ENCODE measurements at places on chromosomes 1 and 21.

- DNase-seq, result no peak
Observed at GRCh38 chr1:76503100-76503499, 364.2 kb upstream of the ST6GALNAC5 start.

GRCh38 chr21:44748621-44749020 is 37.2 kb upstream of the TSPEAR start:
- no peak for DNase-seq

DNA sequence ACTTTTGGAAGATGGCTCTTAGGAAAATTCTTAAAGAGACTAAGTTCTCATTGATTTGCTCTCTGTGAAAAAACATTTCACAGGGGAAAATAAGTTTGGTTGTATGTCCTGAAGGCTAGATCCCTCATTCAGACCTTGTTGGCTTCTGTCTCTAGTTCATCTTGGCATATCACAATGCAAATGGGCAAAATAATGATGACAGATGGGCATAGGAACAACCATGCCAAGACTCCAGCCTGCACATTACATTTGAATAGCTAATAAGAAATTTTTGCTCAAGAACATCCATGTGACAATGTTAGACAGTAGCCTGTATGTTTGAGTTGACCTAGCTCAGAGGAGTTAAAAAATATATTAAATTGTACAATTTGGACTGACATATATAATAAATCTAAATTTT is 292.9 kb downstream of the PLA2G4A start:
- DNase-seq, result no peak

DNA sequence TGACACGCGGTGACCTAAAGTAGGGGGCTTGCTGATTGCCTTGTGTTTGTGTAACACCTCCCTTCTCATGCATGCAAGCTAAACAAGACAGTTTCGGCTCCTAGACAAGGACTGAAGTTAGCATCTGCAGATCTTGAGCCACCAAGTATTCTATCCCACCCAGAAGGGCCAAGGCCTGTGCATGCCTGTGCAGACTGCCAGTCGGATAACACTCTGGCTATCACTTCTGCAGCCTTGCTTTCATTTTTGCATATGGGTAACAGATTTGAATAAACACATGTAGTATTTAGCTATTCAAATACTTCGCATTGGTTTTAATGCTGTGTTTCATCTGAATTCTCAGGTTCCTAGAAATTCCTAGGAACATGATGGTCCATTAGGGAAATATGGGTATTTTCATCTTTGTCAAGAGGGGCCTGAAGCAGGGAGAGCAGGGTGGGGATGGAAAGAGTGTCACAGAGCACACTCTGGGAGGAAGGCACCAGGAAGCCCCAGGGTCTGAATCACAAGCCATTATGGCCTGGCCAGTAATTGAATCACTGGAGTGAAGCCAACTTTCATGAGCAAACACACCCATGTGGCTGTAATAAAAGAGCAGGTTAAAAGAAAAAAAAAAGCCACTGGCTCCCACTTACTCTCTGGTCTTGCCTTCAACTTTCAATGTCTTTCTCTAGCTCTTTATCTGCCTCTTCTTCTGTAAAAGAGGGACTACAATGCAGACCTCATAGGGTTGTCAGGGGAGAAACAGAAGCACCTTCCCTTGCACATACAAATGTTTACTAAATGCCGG is 28.3 kb downstream of the GADD45A start:
- DNase-seq, result no peak

GRCh38 chr1:223264983-223265908 is 98.7 kb downstream of the SUSD4 start:
- no peak for DNase-seq

DNA sequence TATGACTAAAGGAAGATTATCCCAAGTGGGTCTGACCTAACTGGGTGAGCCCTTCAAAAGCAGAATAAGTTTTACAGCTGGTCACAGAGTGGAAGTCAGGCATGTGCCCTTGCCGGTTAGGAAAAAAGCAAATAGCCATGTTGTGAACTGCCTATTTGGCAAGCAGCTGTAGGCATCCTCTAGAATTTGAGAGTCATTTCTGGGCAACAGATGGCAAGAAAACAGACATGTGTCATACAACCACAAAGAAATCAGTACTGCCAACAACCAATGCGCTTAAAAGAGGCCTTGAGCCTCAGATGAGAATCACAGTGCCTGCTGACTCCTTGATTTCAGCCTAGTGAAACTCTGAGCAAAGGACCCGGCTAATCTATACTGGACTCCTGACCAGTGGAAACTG is 26.8 kb downstream of the LRRC53 start:
- no peak for DNase-seq

DNA sequence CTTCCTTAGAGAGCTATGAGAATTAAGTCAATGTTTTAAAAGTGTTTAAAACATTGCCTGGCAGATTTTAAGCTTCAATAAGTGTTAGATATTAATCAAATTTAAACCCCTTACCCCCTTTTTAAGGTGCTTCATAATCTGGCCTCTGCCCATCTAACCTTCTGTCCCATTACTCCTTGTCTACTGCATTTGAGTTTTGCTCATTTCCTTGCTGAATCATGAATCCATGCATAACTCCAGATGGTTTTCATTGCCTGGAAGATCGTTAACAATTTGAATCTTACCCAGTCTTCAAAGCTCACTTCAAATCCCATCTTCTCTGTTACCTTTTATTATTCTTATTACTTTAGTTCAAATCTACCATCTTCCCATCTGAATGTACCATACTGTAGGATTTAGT is 4.6 kb downstream of the HJV start:
- no peak for DNase-seq

- DNase-seq, result no peak
Observed at GRCh38 chr1:23097316-23097715, 71.3 kb downstream of the LUZP1 start.

GRCh38 chr1:70863239-70863638 is 184.4 kb downstream of the PTGER3 start:
- no peak for DNase-seq

- no peak for DNase-seq
Observed at GRCh38 chr1:8061673-8062386, 35.7 kb upstream of the ERRFI1 start.

DNA sequence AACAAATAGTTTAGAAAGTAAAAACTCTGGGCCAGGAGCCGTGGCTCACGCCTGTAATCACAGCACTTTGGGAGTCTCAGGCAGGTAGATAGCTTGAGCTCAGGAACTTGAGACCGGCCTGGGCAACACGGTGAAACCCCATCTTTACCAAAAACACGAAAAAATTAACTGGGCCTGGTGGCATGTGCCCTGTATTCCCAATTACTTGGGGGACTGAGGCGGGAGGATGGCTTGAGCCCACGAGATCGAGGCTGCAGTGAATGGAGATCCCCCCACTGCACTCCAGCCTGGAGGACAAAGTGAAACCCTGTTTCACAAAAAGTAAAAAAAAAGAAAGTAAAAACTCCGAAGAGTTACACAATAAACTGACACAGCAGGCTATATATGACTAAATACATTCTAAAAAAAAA is 10.6 kb downstream of the CEP170 start:
- no peak for DNase-seq

DNA sequence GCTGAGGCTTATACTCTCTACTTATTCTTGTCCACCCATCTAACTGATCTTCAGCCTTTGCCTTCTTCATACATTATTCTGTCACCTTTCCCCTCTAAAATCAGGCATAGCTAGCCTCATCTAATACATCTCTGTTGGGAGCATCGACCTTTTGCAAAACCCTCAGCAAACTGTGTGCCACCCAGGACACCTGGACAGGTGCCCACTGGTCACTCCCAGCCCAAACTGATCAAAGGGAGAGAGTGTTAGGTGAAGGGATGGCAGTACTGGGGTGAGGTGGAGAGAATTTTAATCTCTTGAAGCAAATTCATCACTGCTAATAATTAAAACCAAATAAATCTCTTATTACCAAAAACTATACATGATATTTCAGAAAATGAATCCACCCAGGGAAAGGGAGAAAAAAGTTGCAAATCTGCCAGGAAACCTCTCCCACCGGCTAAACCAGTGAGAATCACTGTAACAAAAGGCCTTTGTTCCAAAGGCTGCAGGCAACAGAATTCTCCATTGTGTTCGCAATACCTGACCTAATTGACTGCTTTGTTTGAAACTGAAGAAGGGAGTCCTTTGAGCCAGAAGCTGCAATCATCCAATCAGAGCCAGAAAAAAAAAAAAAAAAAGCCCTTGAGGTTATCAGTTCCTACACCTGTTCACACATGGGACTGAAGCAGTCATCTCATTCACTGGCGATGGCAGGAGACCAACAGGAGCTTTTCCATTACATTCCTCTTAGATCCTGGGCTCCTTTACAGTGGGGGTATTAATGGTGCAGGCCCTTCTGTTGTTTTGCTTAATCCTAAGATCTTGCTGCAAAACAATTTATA is 172.6 kb downstream of the APP start:
- DNase-seq, result no peak

DNA sequence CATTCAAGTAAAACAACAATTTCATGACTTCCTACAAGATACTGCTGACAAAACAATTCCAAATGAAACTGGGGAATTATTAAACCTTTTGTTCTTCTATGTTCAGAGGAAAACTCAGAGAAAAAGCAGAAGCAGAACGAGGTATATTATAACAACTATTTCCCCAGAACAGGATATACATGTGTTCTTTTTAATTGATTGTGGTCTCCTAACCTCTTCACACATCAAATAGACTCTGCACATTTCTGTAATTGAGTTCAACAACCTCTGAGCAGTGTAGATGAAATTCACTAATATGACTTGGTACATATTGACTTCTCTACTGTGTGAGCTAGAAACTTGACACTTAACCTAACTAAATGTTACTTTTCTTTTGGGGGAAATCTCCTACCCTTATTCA is 584.2 kb downstream of the NEGR1 start:
- DNase-seq, result no peak

DNA sequence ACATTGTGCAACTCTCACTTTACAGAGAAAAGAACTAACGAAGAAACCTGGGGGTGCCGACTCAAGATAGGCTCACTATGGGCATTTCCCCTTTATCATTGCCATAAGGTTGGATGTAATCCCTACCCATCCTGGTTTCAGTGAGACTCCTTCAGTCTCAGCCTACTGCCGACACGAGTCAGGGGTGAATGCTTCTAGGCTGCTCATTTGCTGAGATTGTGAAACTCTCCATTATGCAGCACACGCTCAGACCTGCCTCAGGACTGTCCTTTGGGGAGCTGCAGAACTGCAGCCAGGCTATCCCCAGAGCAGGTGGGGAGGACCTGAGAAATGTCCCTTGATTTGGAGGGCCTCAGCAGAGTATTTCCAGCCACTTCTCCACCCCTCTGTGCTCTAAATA is 22.2 kb downstream of the TSHB start:
- no peak for DNase-seq

GRCh38 chr1:116944613-116945012 is 34.9 kb downstream of the PTGFRN start:
- DNase-seq, result no peak

DNA sequence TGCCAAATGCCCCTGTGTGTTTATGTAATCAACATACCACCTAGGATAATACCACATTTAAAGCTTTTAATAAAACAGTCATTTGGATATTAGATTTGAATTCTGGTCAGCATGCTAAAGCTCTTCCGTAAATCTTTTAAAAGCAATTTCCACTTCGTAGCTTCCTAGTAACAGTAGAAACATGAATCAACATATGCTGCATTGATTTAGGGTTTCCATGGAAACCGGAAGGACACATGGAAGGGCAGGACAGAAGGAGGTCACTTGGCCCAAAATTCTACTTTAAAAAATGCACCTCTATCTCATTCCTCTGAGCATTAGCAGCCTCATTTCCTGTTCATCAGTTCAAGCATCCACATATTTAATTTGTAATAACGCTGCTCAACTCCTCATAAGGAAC is 8.1 kb downstream of the RGS8 start:
- DNase-seq, result no peak

- no peak for DNase-seq
Observed at GRCh38 chr1:30652152-30652841, 71.1 kb downstream of the MATN1 start.

GRCh38 chr1:22861764-22862440 is 110.8 kb downstream of the LACTBL1 start:
- DNase-seq, result no peak

GRCh38 chr21:38982096-38982495 is 176.4 kb downstream of the ETS2 start:
- no peak for DNase-seq

- DNase-seq, result no peak
Observed at GRCh38 chr1:36523850-36524249, 41.1 kb upstream of the CSF3R start.

GRCh38 chr1:101728029-101728428 is 268.7 kb downstream of the OLFM3 start:
- no peak for DNase-seq

- DNase-seq, result no peak
Observed at GRCh38 chr1:77375990-77376389, 94.2 kb downstream of the AK5 start.

DNA sequence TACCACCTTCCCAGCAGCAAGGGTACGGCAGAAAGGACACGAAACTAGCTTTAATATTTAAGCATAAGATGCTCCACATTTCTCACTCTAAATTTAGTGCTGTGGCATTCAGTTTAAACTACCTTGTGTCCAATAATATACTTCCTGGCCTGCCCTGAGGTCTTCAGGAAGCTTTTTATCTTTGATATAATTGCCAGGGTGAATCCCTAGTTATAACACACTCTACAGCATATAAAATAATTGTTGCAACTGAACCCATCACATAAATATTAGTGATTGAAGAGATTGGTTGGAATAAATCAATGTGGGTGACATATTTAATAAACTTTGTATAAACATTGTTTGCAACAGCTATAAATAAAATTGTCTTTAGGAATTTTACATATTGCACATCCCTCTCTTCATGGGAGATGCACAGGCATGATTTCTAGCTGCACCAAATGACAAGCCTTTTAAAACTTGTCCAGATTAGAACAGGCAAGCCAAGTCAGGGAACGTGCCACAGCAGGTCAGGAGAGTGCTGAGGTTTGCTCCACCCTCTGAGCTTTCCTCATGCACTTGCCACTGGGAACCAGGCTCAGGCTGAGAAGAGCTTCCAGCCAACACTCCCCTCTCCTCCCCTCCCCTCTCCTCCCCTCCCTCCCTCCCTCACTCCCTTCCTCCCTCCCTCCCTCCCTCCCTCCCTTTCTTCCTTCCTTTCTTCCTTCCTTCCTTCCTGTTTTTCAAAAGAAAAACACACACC is 623.2 kb upstream of the PKN2 start:
- DNase-seq, result no peak

- DNase-seq, result no peak
Observed at GRCh38 chr1:15422871-15423270, 13.2 kb downstream of the EFHD2 start.

DNA sequence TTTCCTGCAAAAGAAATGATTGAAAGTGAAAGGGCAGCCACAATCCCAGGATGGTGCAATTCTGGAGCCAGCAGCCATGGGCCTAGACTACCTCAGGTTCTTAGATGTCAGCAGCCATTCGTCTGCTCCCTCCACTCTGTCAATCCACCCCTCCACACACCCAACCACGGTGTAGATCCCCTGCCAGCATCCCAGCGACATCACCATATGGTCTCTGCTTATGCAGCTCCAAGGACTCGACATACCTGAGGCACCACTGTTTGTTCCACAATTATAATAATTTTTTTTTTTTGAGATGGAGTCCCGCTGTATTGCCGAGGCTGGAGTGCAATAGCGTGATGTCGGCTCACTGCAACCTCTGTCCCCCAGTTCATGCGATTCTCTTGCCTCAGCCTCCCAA is 6.5 kb downstream of the SYNC start:
- DNase-seq, result no peak

GRCh38 chr1:24263746-24264145 is 55.4 kb upstream of the GRHL3 start:
- DNase-seq, result no peak

- no peak for DNase-seq
Observed at GRCh38 chr1:203143641-203144040, 16.1 kb downstream of the ADORA1 start.
